Right atrium auricular region (tissue), 2 donors: ENCODE measurements at places on chromosomes 12 and 14.

DNA sequence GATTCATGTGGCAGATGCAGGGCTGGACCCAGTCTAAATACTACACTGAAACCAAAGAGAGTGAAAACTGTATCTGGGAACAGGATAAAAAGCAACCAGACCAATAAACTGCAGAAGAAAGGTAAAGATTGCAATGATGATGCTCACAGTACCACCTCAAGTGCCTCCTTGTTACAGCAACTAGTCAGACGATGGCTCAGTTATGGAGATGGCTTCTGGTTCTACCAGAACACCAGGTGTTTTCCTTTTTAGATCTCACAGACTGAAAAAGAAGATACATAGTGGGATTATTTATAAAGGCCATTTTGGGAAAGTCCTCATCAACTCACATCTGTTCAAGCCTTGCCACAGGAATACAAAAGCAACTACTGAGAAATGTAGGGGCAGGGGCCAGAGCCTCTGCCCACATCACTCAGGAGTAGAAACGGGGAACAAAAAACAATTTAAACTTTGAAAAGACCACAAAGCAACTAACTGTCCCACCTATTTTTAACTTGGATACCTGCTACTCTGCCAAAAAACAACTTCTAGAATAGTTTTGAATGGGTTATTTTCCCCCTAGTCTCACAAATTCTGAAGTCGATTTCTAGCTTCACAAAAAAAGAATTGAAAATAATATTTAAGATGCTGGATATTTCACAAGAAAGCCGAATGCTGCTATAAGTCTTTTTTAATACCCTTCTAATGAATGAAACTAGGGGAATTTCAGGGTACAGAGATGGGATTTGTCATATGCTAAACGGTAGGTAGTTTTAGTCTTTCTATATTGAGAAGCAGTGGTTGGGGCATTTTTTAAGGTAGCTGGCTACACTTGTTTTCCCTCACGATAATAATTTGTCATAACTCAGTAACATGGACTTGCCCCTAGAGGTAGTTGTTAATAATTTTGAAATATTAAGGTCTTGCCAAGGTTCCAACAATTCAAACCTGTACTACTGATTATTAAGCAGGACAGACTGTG is 197.2 kb upstream of the TMPO start:
- no peak for DNase-seq

- no peak for DNase-seq
Observed at GRCh38 chr14:73250781-73251500, 13.6 kb downstream of the PAPLN start.

- no peak for DNase-seq
Observed at GRCh38 chr14:61351477-61351876, 30.1 kb downstream of the PRKCH start.

DNA sequence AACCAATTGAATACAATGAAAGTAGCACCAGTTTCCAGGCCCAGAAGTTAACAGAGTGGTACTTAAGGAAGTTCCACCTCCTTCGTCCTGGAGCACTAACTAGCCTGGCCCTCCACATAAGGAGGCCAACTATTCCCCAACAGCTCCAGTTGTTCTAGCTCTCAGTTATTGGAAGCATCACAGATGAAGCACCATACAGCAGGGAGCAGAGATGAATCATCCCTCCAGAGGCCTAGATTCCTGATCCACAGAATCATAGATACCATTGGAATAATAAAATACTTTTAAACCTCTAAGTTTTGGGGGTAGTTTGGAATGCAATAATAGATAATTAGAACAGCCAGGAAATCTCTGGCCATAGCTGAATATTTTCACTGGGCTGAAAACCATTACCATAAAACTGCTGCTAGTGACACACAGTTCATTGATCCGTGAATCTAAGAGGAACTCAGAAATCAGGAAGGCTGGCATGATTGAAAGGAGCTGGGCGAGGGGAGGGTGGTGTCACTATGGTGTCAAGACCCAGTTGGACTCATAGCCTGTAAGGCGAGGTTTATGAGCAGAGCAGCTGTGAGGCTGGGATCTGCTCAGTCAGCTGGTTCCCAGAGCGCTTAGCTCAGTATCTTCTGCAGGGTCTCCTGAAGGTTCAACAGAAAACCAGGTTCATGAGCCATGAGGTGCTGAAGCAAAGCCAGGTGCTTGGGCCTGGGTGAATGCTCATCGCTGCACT is 371.4 kb upstream of the TMTC1 start:
- DNase-seq = no peak
